Stromal cell of bone marrow (primary cell): ENCODE measurements at places on chromosomes 6 and 20.
A peak's percentile ranks its signal among the peaks of the same experiment; 100 is the strongest.

DNA sequence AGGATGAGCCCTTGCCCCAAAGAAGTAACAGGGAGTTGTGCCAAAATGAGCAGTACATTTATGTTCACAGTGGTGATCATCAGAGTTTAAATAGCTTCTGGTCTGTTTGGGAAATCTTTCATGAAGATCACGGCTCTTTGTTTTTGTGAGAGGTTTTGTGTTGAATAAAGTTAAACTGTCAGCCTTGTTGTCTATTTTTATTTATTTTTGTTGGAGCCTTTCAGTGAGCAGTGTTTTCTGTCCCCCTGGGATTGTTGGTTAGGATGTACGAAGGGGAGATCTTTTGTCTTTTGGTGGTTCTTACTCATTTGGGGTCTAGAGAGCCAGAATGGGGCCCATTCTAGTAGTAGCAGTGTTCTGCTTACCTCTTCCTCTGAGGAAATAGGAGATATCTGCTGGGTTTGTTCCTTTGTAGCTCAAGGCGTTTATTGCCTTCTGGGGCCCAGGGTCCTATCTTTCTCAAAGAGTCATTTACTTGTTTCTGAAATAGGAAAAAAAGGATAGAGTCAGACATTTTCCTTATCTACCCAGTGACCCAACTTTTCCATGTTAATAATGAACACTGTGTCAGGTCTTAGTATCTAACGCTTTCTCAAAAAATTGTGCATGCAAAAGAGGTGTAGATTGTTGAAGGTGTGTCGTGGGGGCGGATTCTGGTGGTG, 157.4 kb downstream of the JARID2 start:
- no peak for DNase-seq

GRCh38 chr20:49411221-49411925, 71.1 kb downstream of the KCNB1 start:
- DNase-seq: no peak

DNA sequence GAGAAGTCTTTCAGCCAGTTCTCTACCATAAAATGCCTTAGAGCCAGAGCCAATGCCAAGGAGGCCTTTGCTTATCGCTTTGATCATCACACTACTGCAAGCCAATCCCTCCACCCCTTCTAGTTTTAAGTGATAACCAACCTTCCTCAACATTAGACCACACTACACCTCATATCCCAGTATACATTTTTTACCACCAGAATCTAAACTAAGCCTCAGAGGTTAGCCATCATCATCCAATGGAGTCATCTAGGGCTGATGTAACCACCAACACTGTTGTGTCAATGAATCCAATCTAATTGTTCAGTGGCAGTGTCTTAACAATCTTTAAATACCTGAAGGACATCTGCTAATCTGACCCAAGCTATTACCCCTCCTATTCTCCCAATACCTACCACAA, 6.4 kb downstream of the ZUP1 start:
- DNase-seq: no peak

GRCh38 chr6:28802417-28803336, 121.1 kb downstream of the TRIM27 start:
- DNase-seq: no peak

GRCh38 chr6:41642090-41642959, 4.1 kb downstream of the MDFI start:
- DNase-seq: no peak

- DNase-seq: no peak
Observed at GRCh38 chr20:3021327-3021726, 22.1 kb upstream of the GNRH2 start.

DNA sequence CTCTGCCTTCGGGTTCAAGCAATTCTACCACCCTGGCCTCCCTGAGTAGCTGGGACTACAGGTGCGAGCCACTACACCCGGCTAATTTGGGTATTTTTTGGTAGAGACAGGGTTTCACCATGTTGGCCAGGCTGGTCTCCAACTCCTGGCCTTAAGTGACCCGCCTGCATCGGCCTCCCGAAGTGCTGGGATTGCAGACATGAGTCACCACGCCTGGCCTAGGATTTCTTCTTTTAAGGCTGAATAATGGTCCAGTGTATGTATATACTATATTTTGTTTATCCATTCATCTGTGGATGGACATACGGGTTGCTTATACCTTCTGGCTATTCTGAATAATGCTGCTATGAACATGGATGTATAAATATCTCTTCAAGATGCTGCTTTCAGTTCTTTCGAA, 17.1 kb downstream of the RIOK1 start:
- no peak for DNase-seq

- DNase-seq: no peak
Observed at GRCh38 chr6:17869010-17869752, 118.3 kb downstream of the KIF13A start.

- DNase-seq: no peak
Observed at GRCh38 chr6:89037141-89037900, 43.2 kb upstream of the PNRC1 start.

DNA sequence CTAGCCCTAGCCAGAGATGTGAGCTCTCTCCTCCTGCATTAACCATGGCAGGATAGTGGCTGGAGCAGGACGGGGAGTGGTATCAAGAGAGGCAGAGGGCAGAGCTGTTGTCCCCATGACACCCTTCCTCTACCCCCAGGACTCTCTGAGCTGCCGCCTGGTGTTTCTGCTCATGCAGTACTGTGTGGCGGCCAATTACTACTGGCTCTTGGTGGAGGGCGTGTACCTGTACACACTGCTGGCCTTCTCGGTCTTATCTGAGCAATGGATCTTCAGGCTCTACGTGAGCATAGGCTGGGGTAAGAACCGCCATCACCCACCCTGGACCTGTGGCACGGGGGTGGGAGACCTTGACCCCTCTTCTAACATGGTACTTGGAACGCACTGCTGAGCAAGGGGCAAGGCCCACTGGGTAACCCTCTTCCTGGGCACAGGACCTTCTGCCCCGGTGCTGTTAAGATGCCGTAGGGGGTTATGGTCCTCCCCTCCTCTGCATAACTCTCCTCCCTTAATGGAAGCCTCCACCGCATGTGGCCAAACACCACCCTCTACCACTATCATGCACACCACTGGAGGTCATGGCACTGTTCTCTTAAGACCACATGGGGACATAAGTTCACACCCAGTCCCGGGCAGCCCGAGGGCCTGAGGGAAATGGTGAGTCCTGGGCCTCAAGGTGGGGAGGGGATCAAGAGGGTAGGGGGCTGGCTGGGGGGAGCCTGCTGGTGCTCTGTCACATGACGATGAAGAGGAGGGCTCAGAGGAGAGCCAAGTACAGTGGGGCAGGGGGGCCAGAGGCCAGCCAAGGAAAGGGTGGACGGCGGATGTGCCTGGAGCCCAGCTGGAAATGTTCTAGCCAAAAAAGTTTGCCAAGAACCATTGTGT, 25.1 kb downstream of the GLP1R start:
- DNase-seq: no peak

- DNase-seq: no peak
Observed at GRCh38 chr20:58893355-58894120, 41.0 kb downstream of the GNAS start.

DNA sequence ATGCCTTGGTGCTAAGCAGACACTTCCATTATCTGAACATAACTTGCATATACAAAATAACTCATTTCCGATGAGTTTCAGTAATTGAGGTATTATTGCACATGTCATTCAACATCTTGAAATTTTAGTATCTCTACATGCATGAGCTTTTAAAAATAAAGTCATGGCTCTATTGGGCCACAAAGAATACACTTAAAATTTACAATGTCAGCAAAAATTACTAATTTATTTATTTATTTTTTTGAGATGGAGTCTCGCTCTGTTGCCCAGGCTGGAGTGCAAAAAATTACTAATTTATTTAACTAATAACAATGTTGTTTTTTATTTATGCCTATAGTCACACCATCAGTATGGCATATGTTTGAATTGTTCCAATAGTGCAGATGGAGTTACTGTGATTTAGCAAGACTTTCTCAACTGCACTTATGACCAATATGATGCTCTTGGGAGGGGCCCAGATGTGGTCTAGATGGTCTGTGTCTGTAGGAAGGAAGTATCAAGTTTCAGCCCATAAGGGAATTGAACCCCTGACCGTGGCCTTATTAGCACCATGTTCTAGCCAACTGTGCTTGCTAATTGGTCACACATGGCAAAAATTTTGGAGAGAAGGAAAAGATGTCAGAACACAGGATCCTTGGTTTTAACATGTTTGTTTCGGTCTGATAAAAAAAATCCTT, 370.7 kb upstream of the TSHZ2 start:
- peak; percentile 61 for DNase-seq

GRCh38 chr20:59751075-59751711, 146.9 kb downstream of the PHACTR3 start:
- peak; percentile 30 for DNase-seq

DNA sequence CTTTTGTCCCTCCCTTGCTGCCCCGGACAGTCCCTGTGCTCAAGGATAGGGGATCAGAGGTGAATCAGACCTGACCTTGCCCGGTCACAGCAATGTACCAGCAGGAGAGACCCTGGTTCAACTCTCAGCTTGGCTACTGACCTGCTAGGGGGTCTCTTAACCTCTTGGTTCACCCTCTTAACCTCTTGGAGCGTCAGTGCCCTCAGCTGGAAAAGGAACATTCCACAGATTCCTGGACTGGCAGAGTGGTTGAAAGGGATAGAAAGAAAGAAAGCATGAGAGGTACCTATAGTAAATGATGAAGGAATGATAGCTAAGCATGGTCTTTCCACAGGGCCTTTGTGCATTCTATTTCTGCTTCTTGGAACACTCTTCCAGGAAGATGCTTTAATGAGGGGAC, 25.2 kb downstream of the SNAI1 start:
- DNase-seq: no peak

GRCh38 chr6:439641-440167, 48.2 kb downstream of the IRF4 start:
- DNase-seq: no peak

DNA sequence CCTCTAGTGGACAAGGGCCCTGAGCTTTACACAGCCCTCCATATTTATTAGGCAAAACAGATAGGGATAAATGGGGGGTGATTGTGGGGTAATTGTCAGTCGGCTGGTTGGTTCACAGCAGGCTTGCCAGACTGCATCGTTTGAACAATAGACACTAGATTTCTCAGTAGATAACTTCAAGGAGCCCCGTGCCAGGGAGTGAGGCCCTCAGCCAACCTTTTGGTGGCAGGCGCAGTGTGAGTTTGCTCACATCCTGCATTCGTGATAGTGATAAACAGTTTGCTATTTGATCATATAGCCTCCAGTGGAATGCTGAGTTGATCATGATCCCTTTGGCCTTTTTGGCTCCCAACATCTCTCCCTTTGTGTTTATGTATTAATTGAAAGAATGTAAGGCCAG, 3.6 kb upstream of the ABHD12 start:
- DNase-seq: no peak

DNA sequence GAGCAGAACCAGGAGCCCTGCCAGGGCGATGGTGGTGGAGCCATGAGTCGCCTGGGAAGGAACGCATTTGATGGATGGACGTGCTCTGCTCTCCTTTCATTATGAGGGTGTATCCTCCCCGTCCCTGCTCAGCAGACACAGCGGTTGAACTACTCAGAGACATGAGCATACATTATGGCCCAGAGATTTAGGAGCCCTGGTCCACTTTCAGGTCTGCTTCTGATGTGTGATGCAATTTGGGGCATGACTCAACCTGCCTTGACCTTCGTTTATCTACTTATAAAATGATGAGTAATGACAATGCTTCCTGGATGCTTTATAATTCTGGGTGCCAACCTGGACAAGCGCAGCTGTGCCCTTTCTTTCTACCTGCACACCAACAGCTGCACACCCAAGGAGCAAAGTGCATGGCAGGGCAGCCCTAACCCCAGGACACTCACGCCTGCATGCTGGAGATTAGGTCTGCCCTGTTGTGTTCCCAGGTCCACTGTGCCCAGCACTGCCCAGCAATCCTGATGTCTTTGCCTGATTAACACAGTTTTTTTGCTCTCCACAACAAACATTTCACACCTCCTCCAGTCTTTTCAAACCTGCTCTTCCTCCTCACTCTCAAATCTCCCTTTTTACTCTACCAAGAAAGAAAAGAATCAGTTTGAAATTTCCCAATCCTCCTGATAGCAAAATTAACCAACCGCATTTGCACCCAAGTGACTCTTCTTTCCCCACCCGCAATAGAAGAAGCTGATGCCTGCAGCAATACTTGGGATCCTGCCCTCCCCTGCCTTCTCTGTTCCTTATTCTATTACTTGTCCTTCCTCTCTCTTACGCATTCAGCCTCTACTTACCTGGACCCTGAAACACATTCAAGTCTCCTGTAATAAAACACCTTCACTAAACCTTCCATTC, 81.2 kb downstream of the EZR start:
- DNase-seq: no peak

GRCh38 chr6:73943411-73943810, 247.4 kb downstream of the CD109 start:
- DNase-seq: no peak

DNA sequence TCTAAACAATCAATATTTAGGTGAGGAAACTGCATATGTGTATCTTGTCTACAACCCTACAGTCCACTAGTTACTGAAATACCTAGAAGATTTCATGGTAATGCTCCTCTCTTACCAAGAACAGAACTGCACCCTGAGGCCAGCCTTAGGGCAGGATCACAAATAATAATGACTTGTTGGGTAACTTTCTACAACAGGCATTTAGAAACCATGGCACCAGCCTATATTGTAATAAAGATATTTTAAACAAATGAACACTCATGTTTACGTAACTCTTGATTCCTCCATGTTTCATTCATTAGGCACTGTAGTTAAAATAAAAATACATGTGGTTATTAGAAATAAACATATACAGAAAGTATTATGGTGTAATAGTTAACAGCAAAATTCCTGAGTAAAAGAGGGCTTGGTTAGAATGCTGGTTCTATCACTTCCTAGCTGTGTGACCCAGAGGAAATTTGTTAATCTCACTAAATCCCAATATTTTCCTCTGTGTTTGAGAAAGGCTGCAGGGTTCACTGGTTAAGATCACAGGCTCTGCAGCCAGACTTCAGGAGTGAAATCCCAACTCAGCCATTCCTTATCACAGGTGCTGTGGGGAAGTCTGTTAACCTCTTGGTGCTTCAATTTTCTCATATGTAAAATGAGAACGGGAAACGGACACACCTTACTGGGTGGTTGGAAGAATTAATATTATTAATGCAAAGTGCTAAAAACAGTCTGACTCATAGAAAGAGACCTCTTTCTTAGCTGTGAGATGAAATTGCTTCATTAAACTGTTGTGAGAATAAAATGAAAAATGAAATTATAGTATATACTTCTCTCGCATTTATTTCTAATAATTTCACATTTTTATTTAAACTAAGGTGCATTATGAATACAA, 8.5 kb downstream of the HMGN3 start:
- no peak for DNase-seq

- DNase-seq: no peak
Observed at GRCh38 chr6:139776041-139776440, 401.6 kb upstream of the CITED2 start.

DNA sequence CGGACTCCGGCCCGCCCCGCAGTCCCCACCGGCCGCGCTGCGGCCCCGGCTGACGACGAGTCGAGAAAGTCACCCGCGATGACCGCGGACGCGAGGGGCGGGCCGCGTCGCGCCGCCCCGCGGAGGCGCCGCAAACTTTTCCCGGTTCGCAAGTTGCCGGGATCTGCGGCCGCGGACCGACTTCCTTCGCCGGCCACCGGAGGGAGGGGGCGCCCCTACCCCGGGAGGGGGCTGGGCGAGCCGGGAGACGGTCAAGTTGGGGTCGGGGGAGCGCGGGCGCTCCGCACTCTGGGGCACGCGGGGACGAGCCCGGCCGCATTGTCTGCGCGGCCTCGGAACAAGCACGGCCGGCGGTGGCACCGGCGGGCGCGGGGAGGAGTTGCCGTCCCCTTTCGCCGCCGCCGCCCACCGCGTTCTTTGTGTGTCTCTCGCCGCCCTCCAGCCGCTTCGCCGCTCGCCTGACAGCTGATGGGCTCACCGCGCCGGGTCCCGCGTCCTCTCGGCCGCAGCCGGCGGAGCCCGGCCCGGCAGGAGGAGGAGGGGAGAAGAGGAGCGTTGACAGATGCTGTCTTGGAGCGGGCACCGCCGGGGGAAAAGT, 131.6 kb downstream of the OGFRL1 start:
- no peak for DNase-seq
